Adrenal gland (tissue), 19 donors: ENCODE measurements at places on chromosomes 7 and 10. TPM values are rescaled to one million over a fixed set of nuclear protein-coding genes. Genes with fewer than 3 reads are reported as not detected.

- no peak for DNase-seq
These were observed 9.3 kb upstream of the JCAD start for GRCh38 chr10:30068492-30069223.

GRCh38 chr7:6393667-6394056 lies 54.1 kb downstream of the DAGLB start:
- DNase-seq, result no peak

GRCh38 chr10:14004536-14004935 lies 326.2 kb downstream of the FRMD4A start:
- no peak for DNase-seq

The CNTNAP2 gene
- not detected for total RNA-seq
